HepG2 (cell line): ENCODE measurements at places on chromosomes 16 and 17. TPM values are rescaled to one million over a fixed set of nuclear protein-coding genes. Genes with fewer than 3 reads are reported as not detected.

Gene P3H4
- polyA plus RNA-seq: 50.6 and 54.9 TPM in 2 replicates

Gene MCRIP2
- polyA plus RNA-seq: 39.6 and 50.7 TPM in 2 replicates

Gene RAB26
- 3.6 and 3.7 TPM in 2 replicates for polyA plus RNA-seq

Gene AOC3
- 51.7 and 61.0 TPM in 2 replicates for polyA plus RNA-seq

Gene G6PC1
- polyA plus RNA-seq: 37.9 and 127 TPM in 2 replicates

Gene SLX4
- 1.1 and 1.3 TPM in 2 replicates for polyA plus RNA-seq

Gene IGFALS
- polyA plus RNA-seq: 0.34 and 0.95 TPM in 2 replicates

Gene SCNN1G
- polyA plus RNA-seq: not detected in 2 replicates

Gene CYB5B
- 207 and 234 TPM in 2 replicates for polyA plus RNA-seq

Gene TP53TG3F
- polyA plus RNA-seq: not detected in 2 replicates
